ENCODE measurements at places on chromosomes 3 and 15.

DNA sequence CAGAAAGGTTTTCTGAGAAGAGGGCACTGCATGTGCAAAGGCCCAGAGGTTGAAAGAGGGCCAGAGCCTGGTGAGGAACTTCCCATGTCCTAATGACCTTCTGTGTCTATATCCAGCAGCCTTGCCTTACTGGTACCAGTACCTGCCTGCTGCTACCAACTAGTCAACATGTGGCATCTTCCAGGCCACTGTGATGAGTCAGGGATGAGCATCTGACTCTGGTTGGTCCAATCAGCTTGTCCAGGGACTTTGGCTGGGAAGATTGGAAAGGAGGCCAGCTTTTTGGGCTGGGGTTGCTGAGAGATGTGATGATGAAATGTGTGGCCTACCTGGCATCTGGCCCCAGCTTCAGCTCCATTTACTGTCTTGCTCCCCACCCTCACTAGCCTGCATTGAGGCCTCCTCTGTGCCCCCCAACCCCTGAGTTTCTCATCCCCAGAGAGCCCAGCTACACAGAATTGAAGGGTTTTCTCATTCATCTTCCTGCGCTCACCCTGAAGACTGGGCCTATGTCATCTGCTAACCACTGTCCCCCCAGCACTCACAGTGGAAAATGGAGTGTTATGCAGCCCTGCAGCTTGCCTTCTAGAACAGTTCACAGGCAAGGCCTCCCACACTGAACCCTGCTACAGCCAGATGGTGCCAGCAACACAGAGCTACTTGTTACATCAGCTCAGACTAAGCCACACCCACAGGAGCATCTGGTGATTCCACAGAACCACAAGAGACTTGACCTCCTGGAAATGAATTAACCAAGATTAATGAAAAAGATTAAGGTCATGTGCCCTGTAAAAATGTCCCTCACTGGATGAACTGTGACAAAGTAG, 1.3 kb upstream of the TWF2 start:
- DNase-seq = no peak

DNA sequence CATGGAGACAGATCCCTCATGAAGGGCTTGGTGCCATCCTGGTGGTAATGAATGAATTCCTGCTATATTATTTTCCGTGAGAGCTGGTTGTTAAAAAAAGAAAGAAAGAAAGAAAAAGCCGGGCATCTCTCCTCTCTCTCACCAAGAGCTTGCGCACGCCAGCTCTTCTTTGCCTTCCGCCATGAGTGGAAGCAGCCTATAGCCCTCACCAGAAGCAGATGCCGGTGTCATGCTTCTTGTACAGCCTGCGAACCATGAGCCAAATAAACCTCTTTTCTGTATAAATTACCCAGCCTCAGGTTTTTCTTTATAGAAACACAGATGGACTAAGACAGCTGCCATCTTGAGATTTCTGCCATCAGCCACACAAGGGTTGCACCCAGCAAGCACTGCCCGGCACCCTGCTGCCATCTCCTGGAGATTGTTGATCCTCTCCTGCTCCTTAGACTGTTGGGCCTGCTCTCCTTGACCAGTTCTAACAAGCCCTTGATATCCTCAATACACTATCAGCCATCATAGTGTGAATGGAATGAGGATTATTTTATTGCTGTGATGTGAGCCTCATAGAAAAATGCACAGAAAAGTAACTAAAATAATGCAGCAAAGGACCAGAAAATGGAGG, 3.5 kb upstream of the AHSG start:
- DNase-seq = no peak

GRCh38 chr15:77650265-77650664, 17.6 kb upstream of the LINGO1 start:
- DNase-seq = no peak

DNA sequence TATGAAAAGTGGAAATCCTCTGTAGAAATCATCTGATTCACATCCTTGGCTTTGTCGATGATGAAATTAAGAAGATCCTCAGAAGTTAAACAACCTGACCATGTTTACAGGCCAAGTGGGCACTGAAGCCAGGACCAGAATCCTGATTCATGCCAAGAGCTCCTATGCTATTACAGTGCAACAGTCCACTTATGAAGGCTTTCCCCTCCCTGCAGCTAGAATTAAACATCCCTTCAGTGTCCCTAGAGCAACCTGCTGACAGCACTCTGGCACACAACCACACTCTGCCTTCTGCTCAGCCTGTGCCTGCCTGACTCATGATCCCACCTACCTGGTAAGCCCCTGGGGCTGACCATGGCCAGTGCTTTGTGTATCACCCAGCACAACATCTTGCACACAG, 33.8 kb downstream of the TXNRD3 start:
- no peak for DNase-seq

- DNase-seq = no peak
Observed at GRCh38 chr3:25888892-25889524, 99.1 kb downstream of the OXSM start.

DNA sequence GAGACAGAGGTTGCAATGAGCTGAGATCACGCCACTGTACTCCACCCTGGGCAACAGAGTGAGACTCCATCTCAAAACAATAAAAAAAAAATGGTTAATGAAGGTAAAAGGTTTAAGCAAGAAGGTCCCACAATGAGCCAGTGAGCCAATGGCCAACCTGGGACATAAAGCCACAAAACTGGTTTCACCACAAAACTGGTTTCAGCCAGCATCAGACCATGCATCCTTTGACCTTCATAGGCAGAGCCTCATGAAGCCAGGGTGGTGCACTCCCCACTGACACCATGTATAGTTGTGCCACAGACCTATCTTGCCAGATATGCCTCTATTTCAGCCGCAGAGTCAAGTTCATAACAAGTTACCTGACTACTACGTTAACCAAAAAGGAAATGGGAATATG, 41.9 kb downstream of the SCAP start:
- no peak for DNase-seq

GRCh38 chr3:131403216-131403895, 21.8 kb downstream of the NUDT16 start:
- no peak for DNase-seq

GRCh38 chr15:97684249-97684648, 276.3 kb upstream of the ARRDC4 start:
- no peak for DNase-seq

DNA sequence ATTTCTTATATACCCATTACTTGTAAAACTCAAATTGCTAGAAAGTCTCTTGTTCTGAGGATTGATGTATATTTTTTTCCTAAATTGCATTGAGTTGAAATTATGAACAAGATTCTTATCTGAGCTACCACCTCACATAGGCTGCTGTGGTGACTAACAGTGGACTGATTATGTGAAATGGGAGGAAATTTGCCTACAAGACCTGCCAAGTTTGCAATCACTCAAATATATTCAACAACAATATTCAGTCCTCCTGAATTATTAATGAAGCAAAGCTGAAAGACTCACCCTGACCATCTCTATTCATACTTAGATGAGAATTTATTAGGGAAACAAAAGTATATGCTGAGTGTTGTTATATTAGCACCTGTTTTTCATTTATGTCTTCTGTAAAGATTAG, 412.6 kb upstream of the SEMA6D start:
- no peak for DNase-seq

DNA sequence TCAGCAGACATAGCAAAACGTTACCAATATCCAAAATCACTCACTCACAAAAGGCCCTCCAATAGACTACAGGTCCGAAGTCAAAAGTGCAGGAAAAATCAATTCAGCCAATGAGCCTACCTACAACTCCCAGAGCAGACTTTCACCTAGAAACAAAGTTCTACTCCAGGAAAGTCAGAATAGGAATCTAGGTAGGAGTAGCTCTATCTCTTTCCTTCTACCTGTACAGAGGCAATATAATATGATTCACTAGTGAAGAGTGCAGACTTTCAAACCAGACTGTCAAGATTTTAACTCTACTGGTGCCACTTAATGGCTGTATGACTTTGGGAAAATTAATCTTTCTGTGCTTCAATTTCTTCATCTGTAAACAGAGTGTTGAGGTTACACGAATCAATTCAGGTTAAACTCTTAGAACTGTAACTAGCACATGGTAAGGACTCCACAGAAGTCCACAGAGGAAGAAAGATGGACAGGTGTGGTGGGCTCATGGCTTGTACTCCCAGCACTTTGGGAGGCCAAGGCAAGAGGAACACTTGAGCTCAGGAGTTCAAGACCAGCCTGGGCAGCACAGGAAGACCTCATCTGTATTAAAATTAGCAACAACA, 9.4 kb downstream of the DCUN1D1 start:
- DNase-seq = no peak

- no peak for DNase-seq
Observed at GRCh38 chr3:149678351-149678950, 20.6 kb upstream of the WWTR1 start.

GRCh38 chr15:68608206-68608843, 29.5 kb downstream of the CORO2B start:
- DNase-seq = no peak

- DNase-seq = no peak
Observed at GRCh38 chr3:126412841-126413692, 18.4 kb downstream of the CFAP100 start.

DNA sequence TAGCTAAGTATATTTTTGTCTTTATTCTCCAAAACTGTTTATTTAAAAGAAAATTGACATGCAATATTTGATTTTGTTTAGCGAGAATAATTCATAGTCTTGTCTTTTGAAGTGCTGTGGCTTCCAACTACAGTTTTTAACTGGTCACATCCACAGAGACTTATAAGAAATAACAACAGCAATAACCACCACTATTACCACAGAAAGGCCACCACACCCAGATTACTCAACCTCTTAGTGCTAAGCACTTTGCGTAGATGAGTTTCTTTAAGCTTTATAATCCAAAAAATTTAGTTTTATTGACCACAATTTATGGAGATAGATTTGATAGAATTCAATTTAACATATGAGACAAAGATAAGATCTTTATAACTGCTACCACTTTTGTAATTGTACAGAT, 468.4 kb upstream of the UBE2E2 start:
- DNase-seq = no peak

- no peak for DNase-seq
Observed at GRCh38 chr3:120090422-120090821, 3.8 kb downstream of the GSK3B start.

DNA sequence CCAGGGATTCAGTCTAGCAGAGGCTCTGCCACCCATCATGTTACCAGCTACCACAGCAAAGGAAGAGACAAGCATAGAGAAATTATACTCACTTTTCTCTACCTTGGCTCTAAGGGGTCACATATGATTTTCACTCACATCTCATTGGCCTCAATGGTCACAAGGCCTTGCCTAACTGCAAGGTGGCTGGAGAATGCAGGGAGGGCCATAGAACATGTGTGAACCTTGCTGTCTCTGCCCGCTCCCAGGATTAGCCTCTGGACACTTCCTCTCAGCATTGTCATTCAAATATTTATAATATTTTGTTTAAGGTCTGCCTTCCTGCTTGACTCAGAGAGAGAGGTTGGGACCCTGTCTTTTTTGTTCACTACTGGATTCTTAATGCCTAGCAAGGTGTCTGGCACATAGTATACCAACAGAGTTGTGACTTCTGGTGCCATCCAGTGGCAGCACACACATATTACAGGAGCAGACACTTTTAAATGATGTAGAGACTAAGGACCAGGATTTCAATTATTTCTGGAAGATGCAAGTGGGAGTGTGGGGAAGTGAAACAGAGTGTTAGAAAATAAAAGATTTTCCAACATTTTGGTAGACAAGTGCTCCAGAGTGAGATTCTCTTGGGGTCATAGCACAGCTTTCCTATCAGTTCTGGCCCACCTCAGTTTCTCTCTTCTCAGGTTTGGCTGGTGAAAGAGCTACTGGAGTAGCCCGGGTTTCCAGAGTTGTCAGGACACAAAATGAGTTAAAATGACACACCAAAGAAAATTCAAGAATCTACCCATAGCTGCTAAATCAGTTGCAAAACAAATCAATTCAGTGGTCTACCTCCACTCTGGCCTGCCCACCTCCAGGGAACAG, 119.0 kb upstream of the RASGRP1 start:
- peak; percentile 10 for DNase-seq

GRCh38 chr3:181278468-181279238, 289.1 kb upstream of the DNAJC19 start:
- DNase-seq = peak; percentile 53

GRCh38 chr3:113128386-113129015, 82.9 kb upstream of the BOC start:
- DNase-seq = no peak

DNA sequence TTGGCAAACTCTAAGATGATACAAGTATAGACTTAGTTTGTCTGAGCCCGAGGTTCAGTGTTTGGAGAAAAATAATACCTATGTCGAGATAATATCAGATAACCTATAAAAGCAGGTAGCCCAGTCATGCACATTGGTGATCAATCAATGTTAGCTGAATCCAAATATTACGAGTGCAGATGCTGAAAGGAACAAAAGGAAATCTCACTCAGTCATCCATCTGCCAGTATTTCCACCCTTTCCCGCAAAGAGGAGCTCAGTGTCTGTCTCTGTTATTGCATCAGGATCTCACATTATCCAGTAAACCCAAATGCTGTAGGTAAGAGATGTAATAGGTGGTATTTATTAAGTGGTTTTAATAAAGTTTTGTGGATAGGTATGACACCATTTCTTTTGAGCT, 251.2 kb upstream of the CTDSPL start:
- DNase-seq = no peak

- DNase-seq = no peak
Observed at GRCh38 chr15:64288999-64289398, 67.0 kb downstream of the CSNK1G1 start.

- no peak for DNase-seq
Observed at GRCh38 chr3:187841560-187841959, 96.3 kb upstream of the BCL6 start.

- DNase-seq = no peak
Observed at GRCh38 chr15:69629631-69630161, 177.1 kb downstream of the RPLP1 start.

GRCh38 chr3:62679988-62680387, 195.2 kb downstream of the CADPS start:
- no peak for DNase-seq

GRCh38 chr15:43975770-43976169, 149.0 kb downstream of the WDR76 start:
- no peak for DNase-seq

GRCh38 chr15:57322602-57323250, 53.6 kb upstream of the CGNL1 start:
- DNase-seq = no peak

DNA sequence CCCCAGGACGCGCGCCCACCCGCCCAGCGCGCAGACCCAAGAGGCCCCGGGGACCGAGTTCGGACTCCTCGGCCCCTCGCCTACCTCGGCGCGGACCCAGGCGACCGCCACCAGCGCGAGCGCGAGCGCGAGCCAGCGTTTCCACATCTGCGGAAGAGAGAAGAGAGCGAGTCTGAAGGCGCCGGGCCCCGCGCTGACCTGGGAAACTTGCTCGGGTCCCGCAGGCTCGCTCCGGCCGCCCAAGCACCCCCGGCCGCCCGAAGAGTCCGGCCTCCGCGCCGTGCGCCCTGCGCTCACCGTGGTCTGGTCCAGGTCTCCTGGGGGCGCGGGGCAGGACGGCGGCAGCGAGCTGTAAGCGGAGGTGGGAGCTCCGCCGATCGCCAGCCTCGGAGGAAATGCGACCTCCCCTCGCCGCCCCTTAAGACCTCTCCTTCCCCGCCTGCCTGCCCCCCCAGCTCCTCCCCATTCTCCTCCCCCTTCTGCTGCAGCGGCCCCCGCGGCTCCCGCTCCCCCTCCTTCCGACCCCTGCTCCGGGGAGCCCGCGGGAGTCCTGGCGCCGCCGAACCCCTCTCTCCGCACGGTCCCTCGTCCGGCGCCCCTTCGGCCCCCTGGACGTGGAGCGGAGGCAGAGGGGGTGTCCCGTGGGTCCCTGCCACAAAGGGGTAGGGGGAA, at the start of gene FSTL1:
Gene FSTL1, minus strand, starts transcription at position 393 of the 672 bp plus-strand sequence. Its CDS starts 246 bp downstream, at position 147.
- peak; percentile 21 for DNase-seq
